Activated CD4-positive, alpha-beta T cell treated with anti-CD3 and anti-CD28 coated beads for 36 hours (primary cell): ENCODE measurements at places on chromosomes 2 and 18.

DNA sequence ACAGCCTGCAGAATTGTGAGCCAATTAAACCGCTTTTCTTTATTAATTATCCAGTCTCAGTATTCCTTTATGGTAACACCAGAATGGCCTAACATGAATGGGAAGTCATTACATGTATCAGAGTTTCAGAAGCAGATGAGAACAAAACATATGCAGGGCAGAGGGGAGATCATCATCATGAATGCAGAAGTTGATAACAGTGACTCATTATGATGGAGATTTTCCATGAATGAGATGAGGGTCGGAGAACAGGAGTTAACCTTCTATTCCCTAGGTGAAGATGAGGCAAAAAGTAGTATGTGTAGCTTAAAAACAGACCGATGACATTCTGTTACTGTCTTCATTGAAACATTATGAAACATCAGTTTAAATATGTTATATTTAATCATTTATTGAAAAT lies 59.5 kb upstream of the PPM1B start:
- peaks cover 17% of the 10 kb centered on the region for H3K4me1 ChIP-seq
- H3K27ac ChIP-seq = no peak overlapping the region
- no peaks in the 10 kb centered on the region for H3K36me3 ChIP-seq
- no peak overlapping the region for H3K4me3 ChIP-seq
- DNase-seq = no peak
- peaks cover 6% of the 10 kb centered on the region for H3K27me3 ChIP-seq

GRCh38 chr18:392928-393573 lies 107.5 kb downstream of the COLEC12 start:
- H3K27me3 ChIP-seq = peaks cover 4% of the 10 kb centered on the region
- H3K27ac ChIP-seq = no peak overlapping the region
- no peak for DNase-seq
- H3K36me3 ChIP-seq = no peaks in the 10 kb centered on the region
- H3K4me3 ChIP-seq = no peak overlapping the region

DNA sequence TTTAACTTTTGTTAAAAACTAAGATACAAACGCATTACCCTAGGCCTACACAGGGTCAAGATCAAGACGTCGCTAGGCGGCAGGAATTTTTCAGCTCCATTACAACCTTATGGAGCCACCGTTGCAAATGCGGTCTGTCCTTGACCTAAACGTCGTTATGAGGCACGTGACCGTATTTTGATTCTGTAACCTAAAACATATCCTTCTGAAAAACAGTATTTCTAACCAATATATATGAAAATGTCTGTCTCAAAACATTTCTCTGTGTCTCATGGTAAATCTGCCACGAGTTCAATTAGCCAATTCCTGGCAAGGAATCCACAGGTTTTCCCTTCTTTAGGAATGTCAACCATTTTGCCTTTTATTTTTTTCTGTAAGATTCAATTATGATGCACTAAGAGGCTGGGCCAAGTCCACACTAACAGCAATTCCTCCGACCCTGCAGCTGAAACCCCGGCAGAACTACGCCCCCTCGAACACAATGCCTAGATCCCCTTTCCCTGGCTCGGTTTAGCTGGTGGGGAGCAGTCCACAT lies 1.7 kb downstream of the RTN4 start:
- peak overlapping the region; percentile 99 for H3K4me3 ChIP-seq
- peaks cover 50% of the 10 kb centered on the region for H3K4me1 ChIP-seq
- peak; percentile 14 for DNase-seq
- H3K27ac ChIP-seq = peak overlapping the region; percentile 85
- no peaks in the 10 kb centered on the region for H3K27me3 ChIP-seq

GRCh38 chr18:44033144-44033701 lies 647.5 kb upstream of the SETBP1 start:
- H3K27ac ChIP-seq = no peak overlapping the region
- H3K36me3 ChIP-seq = no peaks in the 10 kb centered on the region
- H3K27me3 ChIP-seq = no peaks in the 10 kb centered on the region
- H3K4me3 ChIP-seq = no peak overlapping the region
- no peaks in the 10 kb centered on the region for H3K4me1 ChIP-seq

GRCh38 chr2:200376513-200377354 lies 70.2 kb downstream of the SPATS2L start:
- no peak overlapping the region for H3K4me3 ChIP-seq
- DNase-seq = peak; percentile 36
- no peaks in the 10 kb centered on the region for H3K27me3 ChIP-seq
- no peaks in the 10 kb centered on the region for H3K36me3 ChIP-seq
- H3K27ac ChIP-seq = peak overlapping the region; percentile 32
- peaks cover 61% of the 10 kb centered on the region for H3K4me1 ChIP-seq

GRCh38 chr2:74578408-74578807 lies 23.9 kb downstream of the DOK1 start:
- no peak overlapping the region for H3K27ac ChIP-seq
- DNase-seq = no peak
- no peaks in the 10 kb centered on the region for H3K36me3 ChIP-seq
- peaks cover 1% of the 10 kb centered on the region for H3K27me3 ChIP-seq
- H3K4me3 ChIP-seq = no peak overlapping the region

DNA sequence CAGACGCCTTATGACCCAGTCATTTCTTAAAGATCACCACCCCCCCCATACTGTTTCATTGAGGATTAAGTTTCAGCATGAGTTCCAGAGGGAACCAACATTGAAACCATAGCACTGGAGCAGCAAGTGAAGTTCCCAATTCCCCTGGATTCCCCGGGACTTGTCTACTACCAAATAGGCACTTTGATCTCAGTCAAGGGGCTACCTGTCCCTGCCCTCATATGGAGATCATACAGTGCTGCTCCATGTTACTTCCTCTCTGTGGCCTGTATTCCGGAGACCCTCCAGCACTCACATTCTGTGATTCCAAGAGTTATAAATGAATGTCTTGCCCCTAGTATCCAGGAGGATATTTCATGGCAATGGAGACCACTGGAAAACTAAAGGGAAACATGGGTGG lies 42.5 kb downstream of the RNF144A start:
- H3K27me3 ChIP-seq = no peaks in the 10 kb centered on the region
- no peak for DNase-seq
- H3K4me1 ChIP-seq = peaks cover 34% of the 10 kb centered on the region

GRCh38 chr2:238847841-238848690 lies at the start of gene TWIST2:
TWIST2 (plus strand) TSS chr2:238848085; CDS start chr2:238848216, 131 bp downstream.
- H3K36me3 ChIP-seq = no peaks in the 10 kb centered on the region
- DNase-seq = no peak
- H3K27ac ChIP-seq = no peak within 1 kb of the TSS
- no peak within 1 kb of the TSS for H3K4me3 ChIP-seq

- DNase-seq = no peak
- H3K27me3 ChIP-seq = no peaks in the 10 kb centered on the region
- no peak overlapping the region for H3K4me3 ChIP-seq
- H3K36me3 ChIP-seq = no peaks in the 10 kb centered on the region
Observed at GRCh38 chr2:122570641-122571040, 815.2 kb downstream of the TSN start.

DNA sequence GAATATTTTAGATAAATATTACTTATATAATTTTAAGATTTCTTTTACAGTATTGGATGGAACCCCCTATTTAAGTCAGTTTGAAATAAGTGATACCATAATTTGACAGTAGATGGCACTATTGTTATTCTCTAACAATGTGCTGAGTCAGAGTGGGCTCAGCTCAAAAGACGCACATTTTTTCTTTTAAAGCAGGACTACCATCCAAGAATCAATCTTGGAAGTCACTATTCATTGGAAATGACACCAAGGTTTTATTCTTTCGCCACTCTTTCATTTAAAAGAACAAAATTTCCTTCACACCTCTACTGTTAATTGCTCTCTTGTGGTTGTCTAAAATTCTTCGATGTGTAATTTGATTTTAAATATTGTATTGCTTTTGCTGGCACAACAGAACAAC lies 32.6 kb upstream of the SPAG16 start:
- no peaks in the 10 kb centered on the region for H3K27me3 ChIP-seq
- no peak for DNase-seq
- H3K4me1 ChIP-seq = no peaks in the 10 kb centered on the region
- H3K27ac ChIP-seq = no peak overlapping the region

GRCh38 chr18:21834299-21834660 lies 93.7 kb downstream of the MIB1 start:
- H3K4me3 ChIP-seq = no peak overlapping the region
- DNase-seq = no peak
- no peaks in the 10 kb centered on the region for H3K4me1 ChIP-seq
- no peak overlapping the region for H3K27ac ChIP-seq
- peaks cover 2% of the 10 kb centered on the region for H3K36me3 ChIP-seq

GRCh38 chr2:192267484-192267883 lies 72.8 kb upstream of the TMEFF2 start:
- no peak overlapping the region for H3K27ac ChIP-seq
- H3K4me3 ChIP-seq = no peak overlapping the region
- DNase-seq = no peak
- H3K36me3 ChIP-seq = no peaks in the 10 kb centered on the region
- no peaks in the 10 kb centered on the region for H3K4me1 ChIP-seq
- H3K27me3 ChIP-seq = no peaks in the 10 kb centered on the region

GRCh38 chr2:231211486-231211885 lies 13.1 kb downstream of the ARMC9 start:
- no peak for DNase-seq
- no peak overlapping the region for H3K4me3 ChIP-seq
- H3K27me3 ChIP-seq = no peaks in the 10 kb centered on the region
- no peaks in the 10 kb centered on the region for H3K4me1 ChIP-seq

GRCh38 chr2:213069531-213069930 lies 81.9 kb downstream of the IKZF2 start:
- no peak for DNase-seq
- no peaks in the 10 kb centered on the region for H3K36me3 ChIP-seq
- H3K4me3 ChIP-seq = no peak overlapping the region
- H3K4me1 ChIP-seq = peaks cover 31% of the 10 kb centered on the region

DNA sequence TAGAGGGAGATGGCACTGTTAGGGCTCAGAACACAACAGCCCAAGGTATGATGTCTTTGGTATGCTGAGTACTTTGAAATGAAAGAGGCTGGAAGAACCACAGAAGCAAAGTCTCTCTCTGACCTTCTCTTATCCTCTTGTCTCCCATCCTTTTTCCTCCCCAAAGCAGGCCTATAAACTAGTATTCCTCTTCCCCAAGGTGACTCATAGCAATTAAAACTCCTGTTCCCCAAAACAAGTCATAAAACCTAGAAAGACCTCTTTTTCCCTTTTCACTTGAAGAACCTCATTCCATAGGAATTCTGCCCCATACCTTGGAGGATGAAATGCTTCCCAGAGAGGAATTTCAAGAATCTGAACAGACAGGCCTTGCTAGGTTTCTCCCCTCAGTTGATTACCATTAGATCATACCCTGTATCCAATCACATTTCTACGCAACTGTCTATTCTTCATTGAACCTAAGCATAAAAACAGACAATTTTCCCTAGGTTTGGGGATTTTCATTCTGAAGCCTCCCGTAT lies 25.7 kb downstream of the MDH1 start:
- H3K36me3 ChIP-seq = no peaks in the 10 kb centered on the region
- H3K27ac ChIP-seq = no peak overlapping the region
- peaks cover 4% of the 10 kb centered on the region for H3K27me3 ChIP-seq

DNA sequence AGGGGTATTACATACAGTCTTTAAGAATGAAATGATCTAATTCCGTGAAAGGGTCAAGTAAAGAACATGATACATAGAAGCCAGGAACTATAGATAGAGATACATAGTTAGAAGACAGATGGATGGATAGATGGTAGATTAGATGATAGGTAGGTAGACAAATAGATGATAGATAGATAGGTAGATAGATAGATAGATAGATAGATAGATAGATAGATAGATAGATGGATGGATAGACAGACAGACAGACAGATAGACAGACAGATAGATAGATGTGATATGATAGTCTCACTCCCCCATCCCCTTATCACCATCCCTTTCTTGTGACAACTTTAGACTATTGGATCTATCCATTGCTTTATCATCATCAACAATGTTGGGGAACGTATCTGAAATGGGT lies 448.2 kb downstream of the METTL4 start:
- no peaks in the 10 kb centered on the region for H3K4me1 ChIP-seq
- no peak for DNase-seq
- peaks cover 3% of the 10 kb centered on the region for H3K27me3 ChIP-seq
- no peaks in the 10 kb centered on the region for H3K36me3 ChIP-seq
- H3K4me3 ChIP-seq = no peak overlapping the region

DNA sequence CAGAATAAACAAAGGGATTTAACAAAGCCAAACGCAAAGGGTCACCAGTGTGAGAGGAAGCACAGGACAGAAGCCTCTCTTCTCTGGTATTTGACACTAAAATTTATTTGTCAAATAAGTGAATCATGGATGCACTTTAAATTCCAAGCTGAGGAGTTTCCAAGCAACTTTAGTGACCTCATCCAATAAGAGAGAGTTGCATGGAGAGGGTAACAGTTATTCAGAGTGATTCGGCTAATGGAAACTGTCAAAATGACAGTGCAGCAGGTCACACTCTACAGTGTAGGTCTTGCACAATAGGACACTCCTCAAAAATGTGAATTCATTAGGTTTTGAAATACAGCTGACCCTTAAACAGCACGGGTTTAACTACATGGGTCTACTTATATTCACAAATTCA lies 103.9 kb upstream of the ACVR1C start:
- H3K4me3 ChIP-seq = no peak overlapping the region
- no peak for DNase-seq
- H3K36me3 ChIP-seq = peaks cover 83% of the 10 kb centered on the region
- peaks cover 3% of the 10 kb centered on the region for H3K4me1 ChIP-seq
